Stimulated activated CD8-positive, alpha-beta memory T cell treated with anti-CD3 and anti-CD28 coated beads, Interleukin-7, amount 100 ng/mL, for 1 hour (primary cell): ENCODE measurements at places on chromosomes 11 and 22.

GRCh38 chr11:119584193-119585042 lies 144.6 kb downstream of the NECTIN1 start:
- no peak for DNase-seq

- no peak for DNase-seq
Measured at GRCh38 chr11:22787551-22788162, 41.9 kb downstream of the SVIP start.

- no peak for DNase-seq
Measured at GRCh38 chr11:18452927-18453326, 2.7 kb upstream of the LDHAL6A start.

GRCh38 chr11:35683728-35684339 lies 21.3 kb downstream of the TRIM44 start:
- no peak for DNase-seq

- peak; percentile 71 for DNase-seq
Measured at GRCh38 chr11:44568658-44569473, 3.4 kb downstream of the CD82 start.

DNA sequence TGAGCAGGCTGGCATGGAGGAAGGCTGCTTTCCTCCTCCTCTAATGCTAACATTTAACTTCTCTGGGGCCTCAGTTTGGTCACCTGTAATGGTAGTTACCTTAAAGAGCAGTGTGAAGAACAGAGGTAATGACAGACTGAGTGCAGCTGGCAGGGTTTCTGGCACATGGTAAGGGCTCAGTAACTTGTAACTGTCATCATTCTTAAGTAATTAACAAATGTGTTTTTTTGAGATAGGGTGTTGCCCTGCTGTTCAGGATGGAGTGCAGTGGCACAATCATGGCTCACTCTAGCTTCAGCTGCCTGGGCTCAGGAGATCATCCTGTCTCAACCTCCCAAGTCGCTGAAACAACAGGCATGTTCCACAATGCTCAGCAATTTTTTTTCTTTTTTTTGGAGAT lies 242.0 kb upstream of the SYN3 start:
- DNase-seq = no peak

DNA sequence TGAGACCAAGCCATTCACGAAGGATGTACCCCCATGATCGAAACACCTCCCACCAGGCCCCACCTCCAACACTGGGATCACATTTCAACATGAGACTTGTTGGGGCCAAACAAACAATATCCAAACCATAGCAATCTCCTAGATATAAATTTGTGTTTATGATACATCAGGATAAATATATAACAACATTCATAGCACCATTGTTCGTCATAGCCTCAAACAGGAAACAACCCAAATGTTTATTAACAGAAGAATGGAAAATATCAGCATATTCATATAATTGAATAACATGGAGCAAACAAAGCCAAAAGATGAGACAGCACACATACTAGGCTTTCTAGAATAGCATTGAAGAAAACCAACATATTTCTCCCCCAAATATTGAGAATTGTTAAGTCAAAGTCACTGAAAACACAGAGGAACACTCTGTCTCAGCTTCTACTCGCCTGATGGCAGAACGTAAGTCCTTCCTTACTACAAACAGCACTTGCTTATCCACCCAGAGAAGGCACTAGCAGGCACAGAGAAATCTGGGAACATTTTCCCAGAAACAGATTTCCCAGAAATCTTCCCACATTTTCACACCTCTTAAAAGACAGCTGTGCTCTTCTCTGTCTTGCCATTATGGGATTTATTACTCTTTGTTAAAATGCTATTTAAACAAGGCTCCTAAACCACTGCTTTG lies 8.1 kb upstream of the GDPD4 start:
- DNase-seq = no peak

GRCh38 chr11:123344790-123345357 lies 85.2 kb upstream of the GRAMD1B start:
- no peak for DNase-seq

- no peak for DNase-seq
Measured at GRCh38 chr22:36934418-36935312, 21.2 kb downstream of the CSF2RB start.

GRCh38 chr11:66066751-66067150 lies 3.3 kb upstream of the PACS1 start:
- DNase-seq = no peak

GRCh38 chr11:55732936-55733335 lies 40.3 kb upstream of the OR5D13 start:
- DNase-seq = no peak

DNA sequence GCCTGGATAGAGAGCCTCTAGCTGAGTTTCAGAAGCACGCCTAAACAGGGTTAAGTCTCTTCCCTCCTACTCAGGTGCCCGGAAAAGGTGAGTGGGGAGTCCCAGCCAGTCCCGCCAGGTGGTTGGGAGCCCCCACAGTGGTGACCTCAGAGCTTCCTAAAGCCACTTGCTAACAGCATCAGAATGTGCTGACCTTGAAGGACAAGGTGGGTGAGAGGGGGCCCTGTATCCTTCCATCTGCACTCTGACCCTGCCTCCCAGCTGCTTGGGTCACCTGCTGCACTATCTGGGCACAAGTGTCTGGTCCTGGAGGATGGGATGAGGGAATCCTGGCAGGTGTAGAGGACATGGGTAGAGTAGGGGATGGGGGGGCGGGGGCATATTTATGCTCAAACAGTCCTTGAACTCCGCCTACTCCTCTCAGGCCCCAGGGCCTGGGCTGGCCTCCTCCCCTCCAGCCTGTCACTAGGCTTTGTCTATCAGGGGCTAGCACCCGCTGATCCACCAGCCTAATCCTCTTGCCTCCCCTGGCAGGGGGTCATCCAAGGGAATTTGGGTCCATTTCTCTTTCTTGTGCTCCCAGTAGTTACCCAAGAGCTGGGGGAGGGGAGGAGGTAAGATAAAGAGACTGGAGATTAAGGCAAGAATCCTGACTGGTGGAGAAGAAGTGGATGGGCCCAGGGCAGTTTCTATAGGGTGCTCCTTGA lies 3.4 kb downstream of the USP2 start:
- no peak for DNase-seq
